ENCODE measurements at places on chromosomes 1 and 21.
A peak's percentile ranks its signal among the peaks of the same experiment; 100 is the strongest.

- H3K4me1 ChIP-seq, result peaks cover 7% of the 10 kb centered on the region
- no peak for DNase-seq
- no peak overlapping the region for H3K4me3 ChIP-seq
- H3K27me3 ChIP-seq, result peaks cover 3% of the 10 kb centered on the region
- H3K27ac ChIP-seq, result no peak overlapping the region
Observed at GRCh38 chr1:198496216-198497143, 44.0 kb downstream of the ATP6V1G3 start.

DNA sequence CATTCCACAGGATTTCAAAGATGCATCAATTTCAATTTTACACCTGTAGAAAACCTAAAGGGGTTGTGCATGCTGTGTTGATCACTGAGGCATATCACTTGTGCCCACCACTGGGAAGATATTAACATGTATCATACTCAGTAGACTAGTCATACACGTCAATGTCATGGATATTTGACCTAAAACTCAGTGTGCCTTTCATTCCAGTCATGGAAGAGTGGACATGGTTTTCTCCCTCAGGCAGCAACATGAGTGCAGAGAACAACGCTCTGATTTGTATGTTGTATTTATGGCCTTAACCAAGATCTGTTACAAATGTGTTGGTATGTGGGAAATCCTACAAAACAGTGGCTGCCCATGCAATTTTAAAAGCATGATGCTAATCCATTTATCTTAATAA lies 6.1 kb upstream of the C1orf53 start:
- H3K27ac ChIP-seq, result no peak overlapping the region
- no peak for DNase-seq
- H3K27me3 ChIP-seq, result peaks cover 35% of the 10 kb centered on the region
- H3K4me1 ChIP-seq, result peaks cover 2% of the 10 kb centered on the region
- no peaks in the 10 kb centered on the region for H3K36me3 ChIP-seq

DNA sequence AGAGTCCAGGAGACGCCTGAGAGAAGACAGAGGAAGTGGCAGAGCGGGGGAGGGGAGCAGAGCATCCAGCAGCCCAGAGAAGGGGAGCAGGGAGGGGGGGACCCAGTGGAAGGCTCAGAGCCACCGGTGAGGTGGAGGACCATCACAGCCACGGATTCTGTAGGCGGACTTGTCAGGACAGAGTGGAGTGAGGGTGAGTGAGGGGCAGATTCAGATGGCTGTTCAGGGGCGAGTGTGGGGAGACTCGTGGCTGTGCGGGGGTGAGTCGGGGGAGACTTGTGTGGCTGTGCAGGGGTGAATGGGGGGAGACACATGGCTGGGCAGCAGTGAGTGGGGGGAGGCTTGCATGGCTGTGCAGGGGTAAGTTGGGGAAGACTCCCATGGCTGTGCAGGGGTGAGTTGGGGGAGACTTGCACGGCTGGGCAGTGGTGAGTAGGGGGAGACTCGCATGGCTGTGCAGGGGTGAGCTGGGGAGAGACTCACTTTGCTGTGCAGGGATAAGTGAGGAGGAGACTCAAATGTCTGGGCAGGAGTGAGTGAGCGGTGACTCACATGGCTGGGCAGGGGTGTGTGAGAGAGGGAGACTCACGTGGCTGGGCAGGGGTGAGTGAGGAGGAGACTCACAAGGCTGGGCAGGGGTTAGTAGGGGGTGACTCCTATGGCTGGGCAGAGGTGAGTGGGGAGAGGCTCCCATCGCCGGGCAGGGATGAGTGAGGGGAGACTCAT lies 56.8 kb upstream of the ABCG1 start:
- H3K27me3 ChIP-seq, result peaks cover 7% of the 10 kb centered on the region
- H3K27ac ChIP-seq, result peak overlapping the region; percentile 43
- H3K36me3 ChIP-seq, result no peaks in the 10 kb centered on the region
- H3K4me1 ChIP-seq, result peaks cover 7% of the 10 kb centered on the region

DNA sequence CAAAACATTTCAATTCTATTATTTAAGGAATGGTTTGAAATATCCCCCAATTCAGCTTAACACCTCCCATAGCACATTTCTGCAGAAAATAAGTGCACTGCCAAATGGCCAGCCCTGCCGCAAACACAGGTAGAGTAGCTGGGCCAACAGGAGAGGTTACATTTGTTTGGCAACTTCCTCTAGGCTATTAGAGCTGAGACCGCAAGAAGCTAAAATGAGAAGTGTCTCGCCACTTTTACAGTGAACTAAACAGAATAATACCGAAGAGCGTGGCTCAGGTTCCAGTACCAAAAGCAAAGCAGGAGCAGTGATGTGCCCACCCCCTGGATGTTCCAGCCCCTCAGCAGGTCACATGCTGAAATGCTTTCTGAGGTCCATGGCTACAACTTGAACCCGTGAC lies 154.5 kb upstream of the PKN2 start:
- H3K27ac ChIP-seq, result no peak overlapping the region
- H3K4me1 ChIP-seq, result no peaks in the 10 kb centered on the region
- H3K36me3 ChIP-seq, result no peaks in the 10 kb centered on the region

DNA sequence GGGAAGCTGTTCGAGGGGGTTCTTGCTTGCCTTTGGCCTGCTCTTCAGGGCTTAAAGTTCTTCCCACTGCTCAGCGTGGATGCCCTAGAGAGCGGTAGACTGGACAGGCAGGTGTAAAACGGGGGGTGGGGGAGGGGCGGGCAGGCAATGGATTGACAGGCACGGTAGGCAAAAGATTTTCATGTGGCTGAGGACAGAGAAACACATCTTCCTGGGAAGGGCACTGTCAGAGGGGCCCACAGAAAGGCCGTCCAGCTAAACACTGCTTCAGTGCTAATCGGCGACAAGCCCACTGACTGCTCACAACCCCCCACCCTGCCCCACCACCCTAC lies 412 bp downstream of the ABCA4 start:
- peaks cover 4% of the 10 kb centered on the region for H3K27me3 ChIP-seq
- no peak for DNase-seq
- no peaks in the 10 kb centered on the region for H3K36me3 ChIP-seq
- no peaks in the 10 kb centered on the region for H3K4me1 ChIP-seq
- no peak overlapping the region for H3K27ac ChIP-seq

DNA sequence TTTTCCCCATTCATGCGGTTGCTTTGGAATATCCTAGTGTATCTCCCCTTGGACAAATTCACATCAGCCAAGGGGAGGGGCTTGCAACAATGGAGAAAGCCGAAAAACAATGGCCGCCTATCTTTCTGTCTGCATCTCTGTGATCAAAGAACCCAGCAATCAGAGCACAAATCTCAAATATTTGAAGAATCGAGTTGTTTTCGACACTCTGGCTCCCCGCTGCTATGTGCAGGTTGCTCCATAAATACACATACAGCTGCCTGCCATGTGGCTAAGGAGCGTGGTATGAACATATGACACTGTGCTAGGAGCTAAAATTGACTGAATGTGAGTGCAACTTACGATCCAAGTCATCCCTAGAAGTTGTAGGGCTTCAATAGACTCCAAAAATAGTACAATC lies 8.5 kb downstream of the CFHR4 start:
- DNase-seq, result no peak
- H3K36me3 ChIP-seq, result no peaks in the 10 kb centered on the region
- no peak overlapping the region for H3K4me3 ChIP-seq
- H3K27me3 ChIP-seq, result peaks cover 2% of the 10 kb centered on the region
- no peak overlapping the region for H3K27ac ChIP-seq

GRCh38 chr21:14116080-14116481 lies 94.7 kb downstream of the LIPI start:
- no peak overlapping the region for H3K4me3 ChIP-seq
- no peaks in the 10 kb centered on the region for H3K27me3 ChIP-seq
- peak overlapping the region; percentile 4 for H3K27ac ChIP-seq
- DNase-seq, result no peak

- peaks cover 2% of the 10 kb centered on the region for H3K27me3 ChIP-seq
- peaks cover 27% of the 10 kb centered on the region for H3K4me1 ChIP-seq
- no peak overlapping the region for H3K4me3 ChIP-seq
- no peak for DNase-seq
- no peak overlapping the region for H3K27ac ChIP-seq
Observed at GRCh38 chr1:234899041-234899729, 229.5 kb downstream of the TOMM20 start.

GRCh38 chr21:42921927-42922326 lies 3.5 kb downstream of the ERVH48-1 start:
- H3K27me3 ChIP-seq, result no peaks in the 10 kb centered on the region
- no peak for DNase-seq
- no peaks in the 10 kb centered on the region for H3K36me3 ChIP-seq
- peaks cover 16% of the 10 kb centered on the region for H3K4me1 ChIP-seq

DNA sequence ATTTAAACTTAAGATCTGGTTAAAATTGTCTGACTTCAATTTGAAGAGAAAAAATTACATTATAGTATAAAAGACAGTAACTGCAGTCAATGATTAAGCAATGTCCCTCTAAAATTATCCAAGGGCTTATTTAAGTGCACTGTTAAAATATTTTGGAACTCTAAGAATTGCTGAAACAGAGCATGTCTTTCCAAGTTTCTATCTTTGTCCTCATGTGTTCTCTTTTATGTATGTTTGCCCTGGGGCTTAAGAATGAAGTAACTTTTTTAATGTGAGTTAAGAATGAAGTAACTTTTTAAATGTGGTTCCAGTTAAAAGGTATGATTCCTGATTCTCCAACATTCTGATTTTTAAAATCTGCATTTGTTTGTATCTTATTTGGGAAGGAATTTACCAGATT lies 69.0 kb upstream of the MARK1 start:
- no peak for DNase-seq
- no peak overlapping the region for H3K4me3 ChIP-seq
- no peaks in the 10 kb centered on the region for H3K27me3 ChIP-seq
- H3K27ac ChIP-seq, result no peak overlapping the region

DNA sequence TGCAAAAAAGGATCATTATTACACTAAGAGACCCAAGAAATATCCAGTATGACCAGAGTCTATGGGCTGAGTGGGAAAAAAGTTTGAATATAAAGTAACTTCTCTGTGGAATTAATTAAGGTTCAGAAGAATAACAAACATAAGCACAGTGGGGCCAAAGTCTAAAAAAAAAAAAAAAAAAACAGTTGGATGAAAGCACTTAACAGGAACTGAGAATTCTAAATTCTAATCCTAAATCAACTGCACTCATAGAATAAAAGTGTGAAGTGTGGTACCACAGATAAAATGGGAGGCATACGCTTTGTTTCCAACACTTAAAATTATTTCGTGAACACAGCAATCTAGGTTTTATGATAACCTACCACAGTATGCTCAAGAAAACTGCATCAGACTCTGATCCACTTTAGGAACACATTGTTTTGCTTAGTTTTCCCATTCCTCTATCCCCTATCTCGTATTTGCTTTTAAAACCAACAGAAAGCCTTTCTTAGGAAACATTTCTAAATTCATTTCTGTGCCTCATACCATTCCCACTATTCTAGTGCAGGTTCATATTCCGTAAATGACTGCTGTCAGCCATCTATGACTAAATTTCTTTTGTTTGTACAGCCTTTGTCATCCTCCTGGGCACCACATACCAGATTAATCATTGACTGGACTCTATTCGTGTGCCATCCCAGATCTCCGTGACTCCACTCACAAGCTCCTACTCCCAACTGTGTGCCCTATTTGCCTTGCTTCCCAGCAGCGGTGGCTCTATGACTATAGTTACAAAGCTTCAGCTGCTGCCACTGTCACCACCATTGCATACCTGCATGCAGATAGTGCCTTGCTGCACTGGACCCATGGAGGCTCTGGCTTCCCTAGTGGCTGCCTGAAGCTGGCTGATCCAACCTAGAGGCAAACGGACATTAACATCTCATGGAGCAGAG lies 24.9 kb downstream of the CHML start:
- H3K27ac ChIP-seq, result no peak overlapping the region
- no peaks in the 10 kb centered on the region for H3K27me3 ChIP-seq
- DNase-seq, result no peak
- H3K4me1 ChIP-seq, result peaks cover 19% of the 10 kb centered on the region
- no peak overlapping the region for H3K4me3 ChIP-seq

GRCh38 chr1:239209591-239209990 lies 176.8 kb upstream of the CHRM3 start:
- H3K4me3 ChIP-seq, result no peak overlapping the region
- H3K4me1 ChIP-seq, result no peaks in the 10 kb centered on the region
- no peaks in the 10 kb centered on the region for H3K36me3 ChIP-seq
- DNase-seq, result no peak
- H3K27ac ChIP-seq, result no peak overlapping the region

- peaks cover 16% of the 10 kb centered on the region for H3K4me1 ChIP-seq
- no peaks in the 10 kb centered on the region for H3K36me3 ChIP-seq
- no peaks in the 10 kb centered on the region for H3K27me3 ChIP-seq
- H3K4me3 ChIP-seq, result no peak overlapping the region
- no peak for DNase-seq
Observed at GRCh38 chr1:110259770-110260169, 49.7 kb downstream of the KCNC4 start.

DNA sequence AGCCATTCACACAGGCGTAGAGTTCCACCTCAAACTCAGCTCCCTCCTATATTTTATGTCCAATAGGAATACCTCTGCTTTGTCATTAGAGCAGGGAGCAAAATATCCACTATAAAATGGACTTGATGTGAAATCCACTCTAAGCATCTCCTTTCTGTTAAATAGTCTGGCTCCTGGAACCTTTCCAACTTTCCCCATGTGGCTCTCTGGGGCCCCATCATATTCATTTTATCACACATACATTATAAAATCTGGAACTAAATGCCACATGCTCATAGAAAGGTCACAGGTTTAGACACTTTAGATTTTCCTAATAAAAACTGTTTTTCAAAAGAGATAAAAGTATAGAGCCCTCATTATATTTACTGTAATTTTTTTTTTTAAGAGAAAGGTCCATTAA lies 82.1 kb downstream of the PTPN14 start:
- peaks cover 21% of the 10 kb centered on the region for H3K4me1 ChIP-seq
- H3K27ac ChIP-seq, result no peak overlapping the region
- H3K27me3 ChIP-seq, result peaks cover 20% of the 10 kb centered on the region
- H3K36me3 ChIP-seq, result no peaks in the 10 kb centered on the region

DNA sequence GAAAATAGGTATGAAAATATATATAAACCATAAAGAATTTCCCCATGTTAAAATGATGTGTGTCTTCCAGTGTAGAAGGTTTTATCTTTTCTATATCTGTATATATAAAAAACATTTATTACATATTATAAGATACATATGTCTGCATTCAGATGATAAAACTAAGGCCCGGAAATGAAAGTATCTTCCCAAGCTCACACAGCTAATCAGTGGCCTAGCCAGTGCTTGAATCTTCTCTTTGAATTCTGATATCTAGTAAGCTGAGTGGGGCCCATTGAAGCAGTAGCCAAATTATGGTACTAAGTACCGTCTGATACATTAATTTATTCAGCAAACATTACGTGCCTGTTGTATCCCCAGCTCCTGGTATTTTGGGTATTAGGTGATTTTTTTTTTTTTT lies 28.6 kb downstream of the UCK2 start:
- no peaks in the 10 kb centered on the region for H3K27me3 ChIP-seq
- H3K4me3 ChIP-seq, result no peak overlapping the region
- H3K36me3 ChIP-seq, result peaks cover 8% of the 10 kb centered on the region
- peaks cover 84% of the 10 kb centered on the region for H3K4me1 ChIP-seq
- DNase-seq, result no peak

DNA sequence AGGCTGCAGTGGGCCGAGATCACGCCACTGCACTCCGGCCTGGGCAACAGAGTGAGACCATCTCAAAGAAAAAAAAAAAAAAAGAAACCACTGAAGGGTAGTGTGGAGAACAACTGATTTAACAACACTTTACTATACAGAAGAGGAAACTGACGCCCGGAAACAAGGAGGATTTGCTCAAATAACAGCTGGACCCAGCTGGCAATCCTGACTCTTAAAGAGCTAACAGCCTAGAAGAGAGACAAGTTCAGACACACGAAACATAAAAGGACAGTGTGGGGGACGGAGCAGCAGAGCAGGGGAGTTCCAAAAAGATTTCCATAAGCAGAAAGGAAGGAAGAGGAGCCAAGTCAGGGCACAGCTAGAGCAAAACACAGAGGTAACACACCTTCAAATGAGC lies 4.4 kb downstream of the ECHDC2 start:
- no peak overlapping the region for H3K4me3 ChIP-seq
- peaks cover 14% of the 10 kb centered on the region for H3K4me1 ChIP-seq
- H3K36me3 ChIP-seq, result peaks cover 3% of the 10 kb centered on the region
- H3K27me3 ChIP-seq, result no peaks in the 10 kb centered on the region
- H3K27ac ChIP-seq, result no peak overlapping the region

Data from activated T-helper 1 cell treated with anti-CD3 and anti-CD28 coated beads, Interleukin-12 subunit alpha, Interleukin-12 subunit beta, Interleukin-2, Interleukin-4 antibody, amounts not matched to agents 30 ng/mL and 10 ng/mL and 1 ng/mL, durations not matched to agents 14 hours and 24 hours and 36 hours (primary cell).